PC-3 (cell line): ENCODE measurements at places on chromosomes 6 and 20. TPM values are rescaled to one million over a fixed set of nuclear protein-coding genes. Genes with fewer than 3 reads are reported as not detected.

Gene ROMO1
- 479 and 530 TPM in 2 replicates for total RNA-seq

Gene PLTP
- 56.6 and 61.5 TPM in 2 replicates for total RNA-seq

Gene TMEM170B
- 0.52 and 0.66 TPM in 2 replicates for total RNA-seq

Gene SRF
- 35.0 and 44.3 TPM in 2 replicates for total RNA-seq
